ENCODE measurements at places on chromosomes 2 and 18.

DNA sequence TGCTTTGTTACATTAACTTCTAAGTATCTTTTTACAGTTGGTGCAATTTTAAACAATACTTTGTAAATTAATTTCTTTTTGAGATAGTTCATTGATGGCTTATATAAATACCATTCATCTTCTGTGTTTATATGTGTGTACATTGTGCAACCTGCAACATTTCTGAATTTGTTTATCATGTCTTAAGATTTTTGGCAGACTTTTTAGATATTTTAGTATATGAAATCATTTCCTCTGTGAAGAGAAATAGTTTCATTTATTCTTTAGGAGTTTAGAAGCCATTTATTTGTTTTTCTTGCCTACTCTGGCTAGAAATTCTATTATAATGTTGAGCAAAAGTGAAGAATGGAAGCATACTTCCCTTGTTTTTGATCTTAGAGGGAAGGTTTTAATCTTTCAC lies 337.8 kb upstream of the DSEL start:
- no peak for DNase-seq

- no peak for DNase-seq
Measured at GRCh38 chr2:112762276-112762675, 2.1 kb downstream of the CKAP2L start.

DNA sequence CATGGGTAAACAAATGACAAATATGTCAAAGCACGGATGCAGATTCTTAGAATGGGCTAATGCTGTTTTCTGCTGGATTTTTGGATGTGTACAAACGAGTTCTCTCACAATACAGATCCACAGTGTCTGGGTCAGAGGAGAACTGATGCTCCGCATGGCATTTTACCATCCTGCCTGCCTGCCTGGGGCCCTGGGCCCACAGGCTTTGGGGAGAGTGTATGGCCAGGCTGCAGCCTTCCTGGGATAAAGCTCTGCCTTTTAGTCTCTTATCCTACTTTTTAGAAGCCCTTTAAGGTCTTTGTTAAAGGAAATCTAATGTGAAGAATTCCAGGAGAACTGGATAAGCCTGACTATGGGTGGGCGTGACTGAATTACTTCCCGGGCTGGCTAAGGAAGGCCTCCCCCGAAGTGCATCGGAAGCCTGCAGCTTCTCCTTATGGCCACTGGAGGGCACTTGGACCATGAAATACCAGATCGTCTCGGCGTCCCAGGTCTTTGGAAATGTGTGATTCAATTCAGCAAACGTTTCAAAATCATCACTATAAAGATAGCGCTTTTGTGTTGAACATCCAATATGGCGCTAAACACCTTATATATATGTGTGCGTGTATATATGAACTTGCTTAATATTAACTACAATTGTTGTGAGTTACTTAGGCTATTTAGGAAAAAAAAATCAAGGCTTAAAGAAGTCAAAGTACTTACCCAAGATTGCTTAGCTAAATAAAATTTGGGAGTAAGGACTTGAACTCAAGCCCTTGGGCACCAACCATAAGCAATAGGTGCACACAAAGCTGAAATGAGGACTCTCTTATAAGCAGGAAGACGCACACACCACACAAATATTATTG lies 15.2 kb upstream of the DNPEP start:
- DNase-seq, result peak; percentile 45

GRCh38 chr2:109239720-109240119 lies 110.7 kb downstream of the SH3RF3 start:
- DNase-seq, result no peak

DNA sequence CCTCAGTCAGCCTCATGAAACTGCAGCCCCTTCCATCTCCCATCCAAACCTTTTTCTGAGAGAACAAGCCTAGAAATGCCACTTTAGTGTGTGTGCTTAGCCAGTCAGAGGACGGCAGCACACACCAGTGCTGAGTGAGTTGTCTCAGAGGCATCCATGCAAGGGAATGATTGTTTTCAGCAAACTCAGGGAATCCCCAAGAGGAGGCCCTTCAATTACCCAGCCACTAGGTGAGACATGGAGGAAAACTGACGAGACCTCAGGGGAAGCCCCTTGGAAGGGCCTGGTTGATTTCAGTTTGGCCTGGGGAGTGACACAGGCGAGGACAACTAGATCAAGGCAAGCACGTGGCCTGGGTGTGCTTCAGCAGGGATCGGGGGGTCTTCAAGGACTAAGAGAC lies 49.7 kb downstream of the APOB start:
- DNase-seq, result no peak

- no peak for DNase-seq
Measured at GRCh38 chr18:24214913-24215312, 76.1 kb downstream of the CABYR start.

- no peak for DNase-seq
Measured at GRCh38 chr18:61820882-61821281, 71.9 kb downstream of the RNF152 start.

- DNase-seq, result no peak
Measured at GRCh38 chr2:101756266-101756665, 58.8 kb downstream of the MAP4K4 start.

GRCh38 chr2:142596334-142597088 lies 281.0 kb upstream of the KYNU start:
- no peak for DNase-seq
